T-helper 2 cell treated with Interferon-gamma antibody and Interleukin-4, amounts not matched to agents 5 μg/mL and 100 μg/mL, for 36 hours (primary cell): ENCODE measurements at places on chromosomes 2 and 18.

- no peak for DNase-seq
These were observed 58.0 kb downstream of the FARP2 start for GRCh38 chr2:241413929-241414580.

DNA sequence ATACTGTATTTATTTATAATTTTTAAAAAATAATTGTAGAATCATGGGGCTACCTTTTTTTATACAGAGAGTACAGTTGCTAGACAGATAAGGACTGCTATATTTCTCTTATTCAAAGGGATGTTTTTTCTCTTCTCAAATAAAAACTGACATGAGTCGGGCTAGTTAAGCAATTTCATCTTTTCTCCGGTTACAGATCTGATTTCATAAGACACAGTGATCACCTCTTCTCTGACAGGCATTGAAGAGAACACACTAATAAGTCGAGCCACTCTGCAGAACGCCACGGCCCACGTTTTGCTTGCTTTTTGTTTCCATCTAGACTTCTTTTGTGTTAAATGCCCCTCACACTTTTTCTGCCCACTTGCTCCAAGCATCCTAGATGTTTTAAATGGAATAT lies 85.4 kb downstream of the HNRNPLL start:
- DNase-seq = no peak

DNA sequence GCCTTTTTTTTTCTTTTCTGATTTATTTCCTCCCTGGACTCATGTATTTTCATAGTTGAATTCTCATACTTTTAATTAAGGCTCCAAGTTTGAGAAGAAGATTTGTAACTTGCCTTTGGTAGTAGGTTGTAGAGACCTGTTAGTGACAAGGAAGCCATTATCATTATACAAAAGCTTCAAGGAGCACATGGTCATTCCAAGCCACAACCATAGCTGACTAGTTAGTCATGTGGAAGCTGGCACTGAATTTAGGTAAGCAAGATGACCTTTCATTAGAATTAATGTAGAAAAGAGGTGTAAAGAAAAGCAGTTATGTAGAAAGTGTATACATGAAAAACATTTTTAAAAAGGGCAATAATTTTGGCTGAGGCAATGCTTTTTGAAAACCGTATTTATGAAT lies 89.7 kb downstream of the LRP1B start:
- DNase-seq = no peak

DNA sequence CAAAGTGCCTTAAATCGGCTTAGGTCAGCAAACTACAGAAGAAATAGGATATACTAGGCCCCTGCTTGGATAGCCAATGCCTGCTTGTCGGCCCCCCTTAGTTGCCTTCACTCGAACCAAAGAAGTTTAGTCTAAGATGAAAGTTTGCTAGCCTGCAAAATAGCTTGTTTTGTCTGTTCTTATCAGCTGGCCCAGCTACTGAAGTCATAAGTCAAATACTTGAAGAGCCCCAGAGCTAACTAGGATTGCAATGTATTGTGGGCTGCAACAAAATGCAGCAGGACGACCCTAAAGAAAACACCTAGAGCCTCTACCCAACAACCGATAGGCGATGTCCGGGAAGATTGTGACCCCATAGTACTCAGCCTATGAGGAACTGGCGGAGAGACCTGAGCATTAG lies 183.5 kb upstream of the HS6ST1 start:
- no peak for DNase-seq

DNA sequence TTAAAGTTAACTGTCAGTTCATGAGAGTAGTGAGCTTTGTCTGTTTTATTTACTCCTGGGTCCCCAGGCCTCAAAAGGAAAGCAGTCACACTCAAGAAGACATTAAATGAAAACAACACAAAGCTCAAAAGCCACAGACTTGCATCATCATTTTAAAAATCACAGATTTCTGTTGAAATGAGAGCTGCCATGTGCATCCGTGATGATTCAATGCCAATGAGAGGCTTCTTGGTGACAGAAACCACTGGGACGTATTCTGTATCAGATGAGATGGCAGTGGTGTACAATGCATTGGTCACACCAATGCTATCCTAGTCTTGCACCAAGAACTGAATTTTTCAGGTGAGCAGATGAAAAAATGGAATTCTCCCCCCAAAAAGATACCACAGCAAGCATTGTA lies 204.8 kb downstream of the ANAPC1 start:
- DNase-seq = no peak
